Naive thymus-derived CD4-positive, alpha-beta T cell (primary cell): ENCODE measurements at places on chromosomes 6 and 20. TPM values are rescaled to one million over a fixed set of nuclear protein-coding genes. Genes with fewer than 3 reads are reported as not detected.

- no peak for DNase-seq
- no peak overlapping the region for H3K27ac ChIP-seq
Observed at GRCh38 chr6:138036111-138036510, 71.1 kb downstream of the PERP start.

Gene OR2H1
- total RNA-seq: not detected

Gene OPN5
- not detected in 2 replicates for total RNA-seq

- H3K36me3 ChIP-seq: no peaks in the 10 kb centered on the region
- no peak for DNase-seq
- H3K4me3 ChIP-seq: no peak overlapping the region
- peaks cover 10% of the 10 kb centered on the region for H3K27me3 ChIP-seq
- no peak overlapping the region for H3K27ac ChIP-seq
Observed at GRCh38 chr20:34316196-34316814, 13.2 kb upstream of the AHCY start.

Gene MUC21
- total RNA-seq: not detected

GRCh38 chr6:30861257-30862048 lies 22.9 kb upstream of the DDR1 start:
- H3K4me1 ChIP-seq: no peaks in the 10 kb centered on the region
- no peaks in the 10 kb centered on the region for H3K36me3 ChIP-seq
- H3K4me3 ChIP-seq: no peak overlapping the region
- no peak overlapping the region for H3K27ac ChIP-seq
- no peaks in the 10 kb centered on the region for H3K27me3 ChIP-seq
- DNase-seq: no peak

DNA sequence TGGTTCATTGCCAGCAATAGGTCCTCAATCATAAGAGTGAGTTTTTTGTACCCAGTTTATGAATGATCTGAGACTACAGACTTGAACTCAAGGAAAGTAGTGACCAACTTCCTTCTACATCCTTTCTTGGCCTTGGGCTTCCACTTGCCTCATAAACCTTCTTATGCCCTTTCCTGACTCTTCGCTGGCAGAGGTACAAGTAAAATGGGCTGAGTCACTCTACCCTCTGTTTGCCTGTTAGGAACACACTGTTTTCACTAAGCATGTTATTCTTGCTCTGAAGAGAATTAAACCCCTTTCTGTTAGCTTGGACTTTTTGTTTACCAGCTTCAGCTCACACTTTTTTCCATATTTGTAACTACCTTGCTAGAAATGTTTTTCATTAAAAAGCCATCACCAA lies 74.4 kb downstream of the PKHD1 start:
- H3K27me3 ChIP-seq: no peaks in the 10 kb centered on the region
- no peaks in the 10 kb centered on the region for H3K4me1 ChIP-seq
- no peak for DNase-seq
- no peak overlapping the region for H3K4me3 ChIP-seq
- no peak overlapping the region for H3K27ac ChIP-seq
- H3K36me3 ChIP-seq: no peaks in the 10 kb centered on the region
